ENCODE measurements at places on chromosomes 4 and X.

- no peak for DNase-seq
Observed at GRCh38 chrX:104428231-104428630, 137.8 kb upstream of the IL1RAPL2 start.

DNA sequence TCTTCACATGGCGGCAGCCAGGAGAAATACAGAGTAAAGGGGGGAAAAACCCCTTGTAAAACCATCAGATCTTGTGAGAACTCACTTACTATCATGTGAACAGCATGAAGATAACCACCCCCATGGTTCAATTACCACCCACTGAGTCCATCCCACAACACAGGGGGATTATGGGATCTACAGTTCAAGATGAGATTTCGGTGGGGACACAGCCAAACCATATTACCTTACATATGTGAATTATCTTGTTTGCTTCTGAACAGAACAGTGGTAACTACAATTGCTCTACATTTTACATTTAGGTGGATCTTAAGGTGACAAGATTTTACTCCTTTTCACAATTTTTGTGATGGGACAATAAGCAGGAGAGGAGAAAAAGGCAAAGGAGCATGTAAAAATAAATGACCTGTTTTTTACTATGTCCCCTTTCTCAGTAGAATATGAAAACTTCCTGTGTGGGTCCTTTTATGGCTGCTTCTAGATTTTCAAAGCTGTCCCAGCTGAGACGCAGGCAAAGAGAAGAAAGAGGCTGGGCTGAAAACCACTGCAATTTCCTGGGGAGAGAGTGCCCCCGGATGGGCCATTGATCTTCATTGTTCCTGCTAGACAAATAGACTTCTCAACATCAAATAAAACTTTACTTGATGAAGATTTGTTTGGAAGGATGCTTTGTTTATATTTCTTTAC lies 45.9 kb upstream of the PGM2 start:
- no peak for DNase-seq

DNA sequence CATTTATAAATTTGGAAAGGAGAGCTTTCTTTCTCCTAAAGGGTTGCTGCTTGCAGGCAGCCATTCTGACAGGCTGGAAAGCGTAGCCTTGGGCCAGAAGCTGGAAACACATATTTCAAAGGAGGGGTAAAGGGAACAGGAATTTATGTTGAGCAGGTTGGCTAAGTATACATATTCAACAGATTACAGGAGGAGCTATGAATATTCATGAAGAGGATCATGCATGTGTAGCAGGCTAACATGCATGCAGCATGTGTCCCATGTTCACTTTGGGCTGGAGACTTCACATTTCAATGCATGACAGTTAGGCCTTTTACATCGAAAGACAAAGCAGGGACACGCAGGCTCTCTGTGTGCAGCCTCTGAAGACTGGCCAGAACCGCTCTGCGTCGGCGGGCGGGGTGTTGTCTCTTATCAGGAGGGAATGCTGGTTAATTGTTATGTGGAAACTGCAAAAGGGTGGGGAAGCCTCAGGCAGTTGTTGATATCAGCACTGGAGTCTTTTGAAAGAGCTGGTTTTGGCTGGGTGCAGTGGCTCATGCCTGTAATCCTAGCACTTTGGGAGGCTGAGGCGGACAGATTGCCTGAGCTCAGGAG lies 31.5 kb downstream of the CASP3 start:
- no peak for DNase-seq

GRCh38 chr4:6337331-6337935 lies 67.8 kb downstream of the WFS1 start:
- DNase-seq: no peak

GRCh38 chrX:75421688-75422230 lies 101.1 kb downstream of the ZDHHC15 start:
- DNase-seq: no peak

DNA sequence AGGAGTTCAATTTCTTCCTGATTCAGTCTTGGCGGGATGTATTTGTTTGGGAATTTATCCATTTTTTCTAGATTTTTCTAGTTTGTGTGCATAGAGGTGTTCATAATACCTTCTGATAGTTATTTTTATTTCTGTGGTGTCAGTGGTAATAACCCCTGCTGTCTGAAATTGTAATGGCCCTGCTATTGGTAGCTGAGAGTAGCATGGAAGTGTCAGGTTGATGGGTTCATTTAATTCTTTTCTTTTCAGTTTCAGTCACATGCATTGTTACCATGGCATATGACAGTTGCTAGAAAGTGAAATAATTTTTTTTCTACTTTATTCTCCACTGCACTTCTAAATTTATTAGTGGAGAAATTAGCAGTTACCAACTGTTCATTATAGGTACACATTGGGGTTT lies 20.7 kb downstream of the AR start:
- DNase-seq: no peak

DNA sequence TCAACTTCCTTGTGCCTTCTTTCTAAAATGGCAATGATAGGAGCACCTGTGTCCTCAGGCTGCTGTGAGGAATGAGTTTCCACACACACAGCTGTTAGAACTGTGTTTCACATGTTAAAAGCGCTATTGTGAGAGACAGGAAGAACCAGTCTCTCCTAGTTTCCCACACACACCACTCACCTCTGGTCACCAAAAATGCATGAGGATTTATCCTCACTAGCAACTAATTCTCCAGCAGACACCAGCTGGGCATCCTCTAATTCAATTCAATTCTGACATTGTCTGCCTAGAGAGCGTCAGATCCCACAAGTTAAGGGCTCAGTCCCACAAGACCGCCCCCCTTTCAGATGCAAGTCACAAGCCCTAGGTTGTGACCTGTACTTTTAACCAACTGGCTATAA lies 29.0 kb upstream of the SLC2A9 start:
- DNase-seq: no peak

GRCh38 chr4:184441461-184442313 lies 32.7 kb downstream of the IRF2 start:
- DNase-seq: no peak

GRCh38 chrX:129719931-129720530 lies 18.7 kb upstream of the XPNPEP2 start:
- no peak for DNase-seq

DNA sequence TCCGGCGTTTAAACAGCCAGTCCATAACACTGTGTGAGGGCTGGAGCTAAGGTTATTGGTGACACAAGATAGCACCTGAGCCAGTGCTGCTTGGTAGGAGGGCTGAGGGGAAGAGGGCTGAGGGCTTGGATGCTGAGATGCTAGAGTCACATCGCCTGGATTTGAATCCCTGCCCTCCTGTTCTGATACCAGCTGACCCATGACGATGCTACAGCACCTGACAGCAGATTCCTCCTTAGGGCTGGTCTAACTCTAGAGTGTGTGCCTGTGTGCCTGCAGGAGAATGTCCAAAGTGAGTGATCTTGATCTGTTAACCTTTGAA lies 102.5 kb downstream of the PTTG2 start:
- no peak for DNase-seq

- DNase-seq: peak; percentile 2
Observed at GRCh38 chrX:151680805-151681204, 14.5 kb upstream of the PRRG3 start.

DNA sequence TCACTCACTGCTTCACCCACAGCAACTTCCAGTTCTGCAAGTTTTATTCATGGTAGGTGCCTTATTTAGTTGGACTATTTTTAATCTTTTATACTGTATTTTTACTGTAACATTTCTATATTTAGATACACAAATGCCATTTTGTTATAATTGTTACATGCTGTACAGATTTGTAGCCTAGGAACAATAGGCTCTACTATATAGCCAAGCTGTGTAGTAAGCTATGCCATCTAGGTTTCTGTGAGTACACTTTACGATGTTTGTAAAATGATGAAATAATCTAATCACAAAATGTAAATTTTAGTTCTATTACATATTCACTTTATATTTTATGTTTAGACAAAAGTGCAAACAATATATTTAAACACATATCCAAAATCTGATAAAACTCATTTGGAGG lies 1187.8 kb downstream of the TECRL start:
- no peak for DNase-seq

DNA sequence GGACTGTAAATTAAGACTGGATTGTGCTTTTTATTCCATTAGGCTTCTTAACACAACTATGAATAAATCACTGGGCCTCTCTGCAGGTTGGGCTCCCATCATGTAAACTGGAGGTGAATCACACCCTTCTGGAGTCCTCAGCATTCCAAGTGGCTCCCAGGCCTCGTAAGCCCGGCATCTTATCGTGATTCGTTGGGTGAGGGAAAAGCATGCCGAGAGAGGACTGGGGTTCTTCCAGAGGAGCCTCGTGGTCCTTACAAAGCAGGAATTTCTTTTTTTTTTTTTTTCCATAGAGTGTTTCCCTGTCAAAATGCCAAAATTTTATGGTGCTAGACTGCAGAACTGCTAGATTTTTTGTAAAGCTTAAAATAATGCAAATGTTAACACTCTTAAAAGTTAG lies 20.0 kb downstream of the CLDN22 start:
- no peak for DNase-seq

DNA sequence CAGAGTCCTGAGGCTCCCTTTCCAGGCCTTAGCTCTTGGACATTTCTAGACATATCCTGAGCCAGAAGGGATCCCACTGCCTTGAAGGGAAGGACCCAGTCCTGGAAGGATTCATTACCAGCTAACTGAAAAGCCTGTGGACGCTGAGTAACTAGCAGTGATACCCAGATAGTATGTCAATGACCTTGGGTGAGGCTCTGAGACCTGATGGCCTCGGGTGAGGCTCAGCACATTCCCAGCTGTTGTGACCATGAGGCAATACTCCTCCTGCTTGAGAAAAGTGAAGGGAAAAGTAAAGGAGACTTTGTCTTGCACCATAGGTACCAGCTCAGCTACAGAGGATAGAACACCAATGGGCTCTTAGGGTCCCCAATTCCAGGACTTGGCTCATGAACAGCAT lies 268.1 kb downstream of the DKK2 start:
- DNase-seq: no peak

GRCh38 chrX:101530944-101531343 lies 19.4 kb upstream of the ARMCX1 start:
- no peak for DNase-seq

DNA sequence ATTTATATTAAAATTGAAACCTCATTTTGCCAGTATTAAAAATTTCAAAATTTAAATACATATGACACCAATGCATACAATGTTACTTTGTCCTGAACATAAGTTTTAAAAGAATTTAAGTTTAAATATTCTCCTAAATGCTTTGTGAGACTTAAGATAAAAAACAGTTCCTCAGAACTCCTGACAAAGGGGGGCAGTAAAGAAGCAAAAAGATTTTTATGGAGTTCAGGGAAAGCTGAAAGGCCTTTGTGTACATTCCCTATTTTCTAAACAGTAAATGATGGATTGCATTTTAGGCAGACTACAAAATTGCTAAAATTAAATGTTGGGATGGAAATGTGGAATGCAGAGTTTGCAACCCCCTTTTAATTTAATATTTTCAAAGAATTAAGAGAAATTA lies 81.7 kb downstream of the SNCA start:
- no peak for DNase-seq

DNA sequence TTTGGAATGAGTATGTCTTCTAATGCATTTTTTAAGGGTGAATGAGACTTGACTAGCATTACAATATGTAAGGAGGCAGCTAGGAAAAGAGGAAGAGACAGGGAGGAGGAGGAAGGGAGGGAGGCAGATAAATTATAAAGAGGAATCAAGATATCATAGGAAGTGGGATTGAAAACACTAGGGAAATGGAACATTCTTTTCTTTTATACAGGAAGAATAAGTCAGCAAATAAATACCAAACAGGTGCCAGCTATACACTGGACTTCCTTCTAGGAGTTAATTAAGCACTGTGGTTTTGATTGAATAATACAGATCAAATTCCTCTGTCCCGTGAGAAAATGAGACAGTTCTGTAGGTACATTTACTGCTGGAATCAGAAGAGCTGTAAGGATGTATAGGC lies 78.6 kb downstream of the PACRGL start:
- no peak for DNase-seq

DNA sequence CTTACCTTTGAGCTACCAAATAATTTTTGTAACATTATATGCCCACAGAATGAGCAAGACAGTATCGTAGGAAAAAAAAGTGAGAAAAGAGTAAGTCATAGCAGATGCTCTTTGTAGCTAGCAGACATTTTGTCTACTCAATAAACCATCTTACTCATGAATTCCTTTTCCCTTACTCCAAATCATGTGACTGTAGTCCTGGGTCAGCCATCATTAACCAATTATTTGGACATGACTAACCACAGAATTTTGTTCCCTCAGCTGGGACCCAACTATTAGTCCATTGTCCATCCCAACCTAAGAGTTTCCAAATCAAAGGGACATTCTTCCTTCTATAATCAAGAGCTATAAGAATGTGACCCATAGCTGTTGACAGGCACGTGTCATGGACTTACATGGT lies 11.4 kb downstream of the UBE2D3 start:
- no peak for DNase-seq

- no peak for DNase-seq
Observed at GRCh38 chr4:85411386-85411785, 63.6 kb upstream of the ARHGAP24 start.

- DNase-seq: no peak
Observed at GRCh38 chr4:60463857-60464502, 736.1 kb upstream of the ADGRL3 start.

GRCh38 chr4:65340382-65341109 lies 329.7 kb downstream of the EPHA5 start:
- DNase-seq: no peak

GRCh38 chr4:1050486-1051213 lies 39.2 kb downstream of the FGFRL1 start:
- no peak for DNase-seq

DNA sequence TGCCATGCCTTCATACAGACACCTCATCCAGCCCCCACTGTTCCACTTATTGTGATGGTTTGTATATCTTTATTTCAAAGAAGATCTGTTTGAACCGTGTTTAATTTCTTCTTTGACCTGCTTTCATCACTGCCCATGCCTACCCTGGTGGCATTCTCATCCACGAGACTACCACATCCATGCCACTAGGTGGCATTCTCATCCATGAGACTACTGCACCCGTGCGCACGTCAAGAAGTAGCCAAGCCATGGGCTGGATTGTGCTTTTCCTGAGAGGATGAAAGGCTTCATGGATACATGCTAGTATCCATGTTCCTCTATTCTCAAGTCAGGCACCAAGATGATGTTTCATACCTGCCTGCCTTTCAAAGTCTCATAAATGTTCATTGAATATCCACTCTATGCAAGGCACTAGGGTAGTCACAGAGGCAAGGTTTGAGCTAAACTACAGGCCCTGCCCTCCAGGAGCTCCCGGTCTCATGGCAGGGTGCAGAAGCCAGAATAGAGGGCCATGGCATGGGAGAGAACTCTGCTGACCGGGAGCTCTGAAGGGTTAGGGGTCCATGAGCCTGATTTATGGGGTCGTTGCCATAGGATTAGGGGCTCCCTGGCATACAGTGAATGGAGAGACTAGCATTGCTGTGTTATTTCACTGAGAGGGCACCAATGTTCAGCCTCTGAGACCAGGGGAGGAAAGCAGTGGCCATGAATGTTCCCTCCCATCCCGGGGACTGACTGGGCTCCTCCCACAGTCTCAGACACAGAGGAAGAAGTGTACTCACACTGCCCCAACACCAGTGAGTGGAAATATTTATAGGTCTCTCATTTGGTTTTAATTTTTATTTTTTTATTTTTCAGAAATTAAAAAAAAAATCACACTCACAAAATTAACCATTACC lies 24.8 kb upstream of the EOLA2 start:
- DNase-seq: no peak

GRCh38 chr4:27917381-27917780 lies 1056.7 kb downstream of the STIM2 start:
- no peak for DNase-seq

GRCh38 chr4:151105454-151106032 lies 6.1 kb downstream of the RPS3A start:
- no peak for DNase-seq
